Hematopoietic multipotent progenitor cell treated with erythropoietin and hydrocortisone succinate and interleukin-3 and kit ligand, for 8 days (in vitro differentiated cells): ENCODE measurements at places on chromosomes 6 and 20.
A peak's percentile ranks its signal among the peaks of the same experiment; 100 is the strongest.

DNA sequence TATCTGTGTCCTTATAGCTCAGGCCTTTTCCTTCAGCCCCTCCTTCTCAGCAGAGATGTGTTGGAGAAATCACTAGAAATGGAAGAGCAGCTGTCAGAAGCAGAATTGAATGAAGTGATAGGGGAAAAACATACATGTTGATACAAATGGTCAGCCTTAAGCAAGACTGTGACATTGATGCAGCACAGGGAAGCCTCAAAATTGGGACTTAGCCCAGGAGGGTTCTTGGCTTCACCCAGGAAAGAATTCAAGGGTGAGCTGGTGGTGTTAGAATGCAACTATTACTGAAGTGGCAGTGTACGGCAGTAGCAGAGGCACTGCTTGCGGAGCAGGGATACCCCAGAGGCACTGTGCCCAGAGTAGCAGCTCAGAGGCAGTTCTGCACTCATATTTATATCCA, 8.0 kb upstream of the KIF16B start:
- DNase-seq, result no peak

DNA sequence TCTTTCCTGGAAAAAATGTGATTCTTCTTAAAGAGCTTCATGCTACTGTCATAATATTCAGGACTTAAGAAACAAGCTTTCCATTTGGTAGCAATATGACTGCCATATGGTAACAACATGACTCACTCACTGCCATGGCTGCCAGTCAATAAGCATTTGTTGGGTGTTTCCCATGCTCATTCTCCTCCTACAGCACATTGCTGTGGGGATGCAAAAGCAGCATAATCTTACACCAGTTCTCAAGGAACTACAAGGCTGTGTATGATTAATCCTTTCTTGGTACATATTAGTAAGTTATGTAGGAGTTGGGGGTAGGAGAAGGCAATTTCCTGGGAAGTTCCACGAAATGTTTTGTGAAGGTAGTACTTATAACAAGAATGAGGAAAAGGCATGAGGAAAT, 76.7 kb downstream of the CEP162 start:
- no peak for DNase-seq

DNA sequence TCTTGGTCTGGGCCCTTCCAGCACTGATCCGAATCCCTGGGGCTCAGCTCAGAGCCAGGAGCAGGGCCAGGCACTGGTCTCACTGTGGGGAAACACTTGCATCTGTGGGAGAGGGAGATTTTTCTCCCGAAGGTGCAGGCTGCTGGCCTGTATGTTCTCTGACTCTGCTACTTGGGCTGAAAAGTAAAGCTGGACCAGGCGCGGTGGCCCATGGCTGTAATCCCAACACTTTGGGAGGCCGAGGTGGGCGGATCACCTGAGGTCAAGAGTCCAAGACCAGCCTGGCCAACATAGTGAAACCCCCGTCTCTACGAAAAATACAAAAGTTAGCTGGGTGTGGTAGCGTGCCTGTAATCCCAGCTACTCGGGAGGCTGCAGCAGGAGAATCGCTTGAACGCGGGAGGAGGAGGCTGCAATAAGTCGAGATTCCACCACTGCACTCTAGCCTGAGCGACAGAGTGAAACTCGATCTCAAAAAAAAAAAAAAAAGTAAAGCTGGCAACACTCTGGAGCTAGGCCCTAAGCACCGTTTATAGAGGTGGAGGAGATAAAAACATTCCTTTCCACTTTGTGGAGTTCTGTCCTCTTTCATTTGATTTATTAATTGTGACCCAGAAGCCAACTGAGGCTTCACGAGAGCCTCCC, 41.7 kb downstream of the JPH2 start:
- DNase-seq, result no peak

DNA sequence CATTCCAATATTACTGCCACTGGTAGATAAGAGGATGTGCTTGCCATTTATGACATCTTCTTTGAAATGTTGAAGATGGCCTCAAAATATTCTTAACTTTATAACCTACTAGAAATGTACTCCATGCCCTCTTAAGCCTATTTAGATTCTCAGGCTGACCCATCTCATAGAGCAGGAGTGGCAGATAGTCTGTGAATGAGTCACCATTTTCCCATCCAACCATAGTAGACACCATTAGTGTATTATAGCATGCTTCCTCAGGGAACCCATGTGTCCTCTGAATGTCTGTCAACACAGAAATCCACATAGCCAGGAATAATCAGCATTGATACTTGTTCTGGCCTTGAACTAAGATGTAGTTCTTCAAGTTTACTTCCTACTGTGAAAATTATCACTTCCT, 150.2 kb downstream of the IMPG1 start:
- DNase-seq, result no peak

DNA sequence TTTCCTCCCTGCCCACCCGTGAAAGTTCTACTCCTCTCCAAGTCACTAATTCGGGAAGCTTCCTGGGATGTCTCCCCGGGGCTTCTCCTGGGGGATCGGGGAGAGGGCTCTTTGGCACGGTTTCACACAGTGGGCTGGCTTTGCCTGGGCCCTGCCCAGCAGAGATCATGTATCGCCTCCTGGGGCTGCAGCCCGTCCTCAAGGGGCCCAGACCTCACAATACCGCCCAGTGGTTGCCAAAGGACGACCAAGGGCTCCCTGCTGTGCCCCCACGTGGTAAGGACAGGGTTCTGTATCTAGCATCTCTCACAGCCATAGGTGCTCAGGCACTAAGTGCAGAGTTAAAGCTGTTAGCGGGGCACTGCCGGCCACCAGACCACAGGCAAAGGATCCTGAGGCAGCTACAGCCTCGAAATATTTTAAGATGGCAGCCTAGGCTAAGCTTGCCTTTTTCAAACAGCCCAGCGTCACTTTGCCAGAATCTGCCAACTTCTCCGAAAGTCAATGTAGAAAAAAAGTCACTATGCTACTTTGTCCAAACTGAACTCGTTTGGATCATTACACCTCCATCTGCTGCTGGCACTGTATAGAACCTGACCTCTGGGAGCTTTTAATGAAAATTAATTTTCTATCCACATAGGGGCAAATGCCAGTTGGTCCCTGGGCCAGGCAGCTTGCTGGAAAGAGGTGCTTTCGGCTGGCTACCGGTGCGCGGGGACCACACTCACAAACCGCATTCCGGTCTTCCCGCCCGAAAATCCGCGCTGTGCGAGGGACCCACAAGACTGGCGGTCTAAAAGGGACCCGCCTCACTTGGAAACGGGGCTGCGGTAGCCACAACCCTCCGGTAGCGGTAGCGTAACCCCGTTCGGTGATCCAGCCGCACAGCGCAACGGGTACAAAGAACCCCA, 1.3 kb upstream of the NNAT start:
- no peak for DNase-seq

DNA sequence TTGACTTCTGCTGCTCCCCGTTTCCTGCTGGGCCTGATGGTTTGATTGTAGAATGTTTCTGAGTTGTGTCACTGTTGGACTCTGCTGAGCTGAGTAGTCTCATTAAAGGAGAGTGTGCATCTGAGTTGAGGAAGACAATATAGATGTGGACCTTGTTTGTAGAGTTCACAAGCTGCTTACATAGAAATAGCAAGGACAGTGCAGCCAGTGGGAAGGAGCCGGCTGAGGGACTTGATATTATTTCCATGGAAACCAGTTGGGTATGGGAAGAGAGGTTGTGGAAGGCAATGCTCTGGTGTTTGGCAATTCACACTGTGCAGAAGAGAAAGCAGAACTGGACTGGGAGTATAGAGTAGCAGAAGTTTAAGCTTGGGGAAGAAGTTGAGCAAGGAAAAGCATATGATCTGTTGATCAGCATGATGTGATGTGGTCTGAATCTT, 14.8 kb downstream of the IGF2R start:
- DNase-seq, result no peak

DNA sequence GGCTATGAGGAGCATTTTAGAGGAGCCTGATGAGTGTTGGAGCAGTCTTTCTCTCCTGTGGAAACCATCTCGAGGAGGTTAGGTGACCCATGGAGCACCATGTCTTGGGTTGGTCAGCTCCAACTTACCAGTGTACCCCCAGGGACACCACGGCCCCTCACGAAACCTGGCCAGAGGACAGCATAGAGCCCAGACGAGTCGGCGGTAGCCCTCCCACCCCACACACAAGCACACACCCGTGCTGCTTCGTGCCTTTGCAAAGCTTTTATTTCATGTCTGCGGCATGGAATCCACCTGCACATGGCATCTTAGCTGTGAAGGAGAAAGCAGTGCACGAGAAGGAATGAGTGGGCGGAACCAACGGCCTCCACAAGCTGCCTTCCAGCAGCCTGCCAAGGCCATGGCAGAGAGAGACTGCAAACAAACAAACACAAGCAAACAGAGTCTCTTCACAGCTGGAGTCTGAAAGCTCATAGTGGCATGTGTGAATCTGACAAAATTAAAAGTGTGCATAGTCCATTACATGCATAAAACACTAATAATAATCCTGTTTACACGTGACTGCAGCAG, 53.6 kb downstream of the EZR start:
- DNase-seq, result no peak

DNA sequence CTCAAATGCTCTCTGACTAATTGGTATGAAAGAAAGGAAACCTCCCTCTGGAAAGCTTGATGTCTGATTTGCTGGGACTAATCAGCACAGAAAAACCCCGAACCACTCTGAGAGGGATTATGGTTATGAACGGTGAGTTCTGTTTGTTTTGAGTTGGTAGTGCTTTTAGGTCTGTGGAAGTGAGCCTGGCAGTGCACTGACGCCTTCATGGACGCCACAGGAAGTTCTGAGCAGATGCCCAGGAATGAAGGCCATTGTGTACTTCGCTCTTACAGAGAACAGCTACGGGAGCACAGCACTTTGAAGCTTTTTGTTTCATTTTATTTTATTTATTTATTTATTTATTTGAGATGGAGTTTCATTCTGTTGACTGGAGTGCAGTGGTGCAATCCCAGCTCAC, 754.1 kb downstream of the QKI start:
- DNase-seq, result no peak

GRCh38 chr6:166851911-166852310, 104.4 kb downstream of the RNASET2 start:
- no peak for DNase-seq

DNA sequence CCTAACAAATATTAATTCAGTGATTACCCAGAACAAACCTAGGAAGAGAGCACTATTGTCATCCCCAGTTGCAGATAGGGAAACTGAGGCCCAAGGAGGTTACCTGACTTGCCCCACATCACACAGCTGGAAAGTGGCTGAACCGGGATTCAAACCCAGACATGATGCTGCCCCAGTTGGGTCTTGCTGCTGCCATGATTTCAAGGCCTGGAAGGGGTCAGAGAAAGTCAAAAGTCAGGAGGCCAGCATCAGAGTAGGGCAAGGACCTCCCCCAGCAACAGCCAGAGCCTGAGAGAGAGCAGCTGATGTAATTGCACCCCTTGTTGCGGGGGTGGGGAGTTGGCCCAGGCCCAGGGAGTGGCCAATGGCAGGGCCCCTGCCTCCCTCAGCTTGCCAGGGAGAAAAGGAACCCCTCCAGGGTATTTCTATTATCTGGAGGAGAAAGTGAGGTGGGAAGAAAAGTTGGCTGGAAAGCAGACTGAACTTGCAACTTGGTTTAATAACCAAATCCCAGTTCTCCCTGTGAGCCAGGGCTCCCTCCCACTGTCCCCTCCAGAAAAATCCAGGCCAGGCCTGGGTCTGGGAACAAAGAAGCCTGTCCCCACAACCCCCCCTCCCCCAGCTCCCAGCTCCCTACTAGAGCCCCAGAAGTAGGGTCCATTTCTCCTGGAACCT, 83.6 kb downstream of the MRPL14 start:
- no peak for DNase-seq

GRCh38 chr20:2756056-2756611, 44.3 kb downstream of the CPXM1 start:
- no peak for DNase-seq

GRCh38 chr6:2962004-2962403, 9.4 kb downstream of the SERPINB6 start:
- no peak for DNase-seq

GRCh38 chr20:18166241-18166881, 28.7 kb downstream of the KAT14 start:
- no peak for DNase-seq

GRCh38 chr6:56595490-56596122, 47.1 kb downstream of the DST start:
- peak; percentile 73 for DNase-seq

DNA sequence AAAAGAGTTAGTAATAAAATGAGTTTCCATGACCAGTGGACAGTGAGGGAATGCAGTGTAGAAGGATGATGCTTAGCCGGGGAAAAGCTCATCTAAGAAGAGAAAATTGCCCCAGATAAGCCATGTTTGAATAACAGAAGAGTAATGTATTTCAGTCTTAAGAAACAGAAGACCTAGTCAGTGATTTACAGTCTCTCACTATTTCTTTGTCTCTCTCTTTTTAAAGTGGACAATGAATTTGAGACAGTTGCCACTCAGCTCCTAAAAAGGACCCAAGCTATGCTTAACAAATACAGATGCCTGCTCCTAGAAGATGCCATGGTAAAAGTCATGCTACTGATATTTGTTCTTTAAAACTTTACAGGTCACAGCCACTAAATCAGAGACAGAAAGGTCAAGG, 19.4 kb upstream of the RPL7L1 start:
- no peak for DNase-seq

DNA sequence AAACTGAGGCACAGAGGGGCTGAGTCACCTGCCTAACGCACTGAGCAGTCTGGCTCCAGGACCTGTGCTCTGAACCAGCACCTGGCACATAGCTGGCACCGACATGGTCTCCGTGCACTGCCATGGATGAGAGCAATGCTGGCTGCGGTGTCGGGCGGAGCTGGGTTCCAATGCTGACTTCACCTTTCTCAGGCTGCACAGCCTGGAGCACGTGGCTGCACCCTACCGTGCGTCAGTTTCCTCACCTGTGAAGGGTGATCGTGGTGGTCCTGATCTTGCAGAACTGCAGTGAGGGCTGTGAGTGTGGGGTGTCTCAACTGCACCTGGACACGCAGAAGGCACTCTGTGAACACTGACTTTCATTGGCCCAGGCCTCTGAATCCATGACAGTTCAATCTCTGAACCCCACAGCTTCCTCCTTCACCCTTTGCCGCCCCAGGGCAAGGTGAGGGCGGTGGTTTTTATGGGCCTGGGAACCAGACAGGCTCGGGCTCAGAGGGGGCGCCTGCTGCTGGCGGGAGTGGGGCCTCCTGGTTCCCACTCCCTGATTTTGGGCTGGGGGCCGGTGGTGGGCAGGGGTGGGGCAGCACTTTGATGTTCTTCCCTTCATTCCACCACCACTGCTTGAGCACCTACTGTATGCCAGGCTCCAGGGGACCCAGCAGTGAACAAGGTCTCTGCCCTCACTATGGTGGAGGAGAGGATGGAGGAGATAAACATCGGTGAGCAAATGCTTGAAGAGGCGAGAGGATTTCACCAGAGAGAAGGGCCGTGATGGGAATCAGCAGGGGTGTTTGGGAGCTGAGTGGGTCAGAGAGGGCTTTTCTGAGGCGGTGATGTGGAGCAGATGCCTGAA, 102.9 kb downstream of the CEBPB start:
- no peak for DNase-seq
